ENCODE measurements at places on chromosomes 1 and 21.

GRCh38 chr1:234863551-234863971 lies 253.6 kb upstream of the IRF2BP2 start:
- DNase-seq, result no peak

- no peak for DNase-seq
Observed at GRCh38 chr1:61141288-61142042, 59.1 kb downstream of the NFIA start.

- DNase-seq, result no peak
Observed at GRCh38 chr1:66695116-66695515, 57.1 kb upstream of the DYNLT5 start.

DNA sequence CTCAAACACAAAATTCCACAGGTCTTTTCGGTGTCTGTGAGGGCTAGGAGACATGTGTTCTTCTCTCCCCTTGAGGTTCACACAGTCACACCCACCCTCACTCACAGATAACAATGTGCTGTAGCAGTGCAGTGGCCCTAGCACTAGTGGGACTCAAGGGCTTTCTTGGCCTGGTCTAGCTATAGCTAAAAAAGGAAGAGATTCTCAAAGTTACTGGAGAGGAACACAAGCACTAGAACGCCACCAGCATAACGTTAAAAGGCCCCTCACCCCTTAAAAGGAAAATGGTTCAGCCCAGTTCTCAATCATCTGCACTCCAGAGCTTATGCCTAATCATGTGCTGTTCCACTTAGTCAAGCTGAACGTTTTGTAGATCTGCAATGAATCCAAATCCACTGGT lies 39.5 kb downstream of the RGS8 start:
- no peak for DNase-seq

DNA sequence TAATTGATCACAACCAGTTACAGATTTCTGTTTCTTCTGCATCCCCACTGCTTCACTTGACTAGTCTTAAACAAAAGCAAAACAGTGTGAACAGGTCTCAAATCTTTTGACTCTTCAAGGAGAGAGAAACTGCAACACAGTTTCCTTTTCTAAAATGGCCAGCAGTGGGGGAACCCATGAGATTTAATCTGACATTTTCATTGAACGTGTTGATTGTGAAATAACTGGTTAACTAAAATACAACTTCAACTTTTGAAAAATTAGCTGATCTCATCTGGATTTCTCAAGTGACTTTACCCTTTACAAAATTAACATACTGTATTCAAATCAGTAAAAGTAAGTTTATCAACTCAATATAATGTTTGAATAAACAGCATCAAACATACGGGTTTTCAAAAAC lies 143.0 kb downstream of the HFM1 start:
- DNase-seq, result no peak

GRCh38 chr1:109901524-109902145 lies 9.0 kb upstream of the CSF1 start:
- no peak for DNase-seq

- DNase-seq, result no peak
Observed at GRCh38 chr1:206971029-206971655, 882 bp upstream of the FCAMR start.

- DNase-seq, result no peak
Observed at GRCh38 chr1:90045853-90046563, 51.1 kb downstream of the ZNF326 start.

DNA sequence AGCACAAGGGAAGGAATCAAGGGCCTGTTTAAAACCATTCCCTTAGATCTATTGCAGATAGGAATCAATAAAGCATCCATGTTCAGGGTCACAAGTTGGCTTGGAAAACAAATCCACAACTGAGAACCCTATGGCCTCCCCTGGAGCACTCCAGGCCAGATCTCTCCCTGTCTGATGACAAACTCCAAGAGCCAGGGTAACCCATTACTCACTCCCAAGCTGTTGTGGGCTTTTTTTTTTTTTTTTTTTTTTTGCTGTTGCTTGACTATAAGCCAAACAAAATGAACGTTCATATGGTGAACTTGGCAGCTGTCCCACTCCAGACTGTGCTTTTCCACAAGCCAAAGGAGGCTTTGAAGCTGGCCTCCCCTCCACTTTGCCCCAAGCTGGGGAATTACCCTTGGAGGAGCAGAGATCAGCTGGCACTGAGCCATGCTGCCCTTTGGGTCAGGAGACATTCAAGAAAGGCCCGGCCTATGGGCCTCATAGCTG lies 35.7 kb upstream of the VAV3 start:
- no peak for DNase-seq

GRCh38 chr1:168477792-168478191 lies 66.0 kb downstream of the XCL2 start:
- no peak for DNase-seq

- no peak for DNase-seq
Observed at GRCh38 chr1:203439131-203439730, 36.4 kb upstream of the PRELP start.

GRCh38 chr1:223810586-223810985 lies 35.2 kb downstream of the TP53BP2 start:
- DNase-seq, result no peak

GRCh38 chr21:23725576-23725975 lies 1881.7 kb downstream of the MRPL39 start:
- DNase-seq, result no peak

DNA sequence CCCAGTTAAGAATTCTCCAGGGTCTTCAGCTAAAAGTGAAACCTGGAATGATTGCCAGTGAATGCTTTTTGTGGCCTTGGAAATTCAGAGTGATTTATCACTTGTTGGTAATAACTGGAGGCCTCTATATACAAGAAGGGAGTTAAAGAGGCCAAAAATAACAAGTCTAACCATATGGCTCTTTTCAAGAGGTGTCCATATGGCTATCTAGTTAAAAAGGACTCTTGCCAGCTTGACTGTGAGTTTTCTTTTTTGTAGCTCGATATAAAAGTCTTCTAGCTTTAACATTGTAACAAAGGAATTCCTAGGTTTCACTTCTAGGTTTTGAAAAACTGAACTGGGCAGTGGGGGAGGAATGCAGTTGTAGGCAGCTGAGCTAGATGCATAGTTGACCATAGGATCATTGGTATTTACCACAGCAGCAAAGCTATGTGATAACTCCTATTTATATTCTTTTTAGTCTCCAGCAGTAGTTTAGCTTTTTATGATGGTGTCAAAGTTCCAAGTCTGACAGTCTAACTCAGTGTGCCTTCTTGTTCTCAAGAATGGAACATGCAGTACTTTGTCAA lies 44.4 kb downstream of the CACHD1 start:
- DNase-seq, result no peak

DNA sequence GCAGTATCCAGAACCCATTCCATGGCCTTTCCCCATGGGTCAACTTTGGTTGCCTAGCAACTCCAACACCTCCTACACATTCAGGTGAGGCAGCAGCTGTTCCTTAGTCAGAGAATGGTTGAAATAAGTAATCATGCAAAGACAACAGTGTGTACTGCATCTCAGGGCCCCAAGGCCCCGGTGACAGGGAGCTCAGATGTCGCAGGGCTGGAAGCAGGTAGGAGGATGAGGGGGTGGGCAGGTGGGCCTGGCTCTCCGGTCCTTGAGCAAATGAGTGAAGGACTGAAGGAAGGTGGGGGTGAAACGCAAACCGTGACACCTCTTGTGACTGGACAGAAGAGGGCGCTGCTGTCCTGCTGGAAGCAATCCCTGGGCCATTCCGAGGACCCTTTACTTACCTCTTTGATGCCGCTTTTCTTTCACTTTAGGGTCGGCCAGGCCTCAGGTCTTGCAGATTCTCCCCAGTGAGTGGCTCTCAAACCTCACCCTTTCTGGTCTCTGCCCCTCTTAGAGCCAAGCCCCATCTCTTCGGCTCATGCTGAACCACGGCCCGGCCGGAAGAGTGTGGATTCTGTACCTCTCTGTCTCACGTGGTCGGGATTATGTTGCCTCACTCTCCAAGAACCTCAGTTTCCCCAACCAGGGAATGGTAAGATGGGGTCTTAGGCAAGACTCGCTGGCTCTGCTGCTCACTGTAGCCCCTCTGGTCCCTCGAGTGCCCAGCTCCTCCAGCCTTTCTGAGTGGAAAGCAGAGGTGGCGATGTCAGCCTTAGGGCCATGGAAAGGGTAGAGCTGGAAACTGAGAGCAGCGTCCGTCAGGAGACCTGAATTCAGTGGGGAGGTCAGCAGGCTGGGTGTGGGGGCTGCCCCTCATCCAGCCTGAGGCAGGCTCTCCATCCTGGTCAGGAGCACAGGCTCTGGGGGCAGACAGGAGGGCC lies 5.6 kb upstream of the KCNA10 start:
- DNase-seq, result peak; percentile 36

DNA sequence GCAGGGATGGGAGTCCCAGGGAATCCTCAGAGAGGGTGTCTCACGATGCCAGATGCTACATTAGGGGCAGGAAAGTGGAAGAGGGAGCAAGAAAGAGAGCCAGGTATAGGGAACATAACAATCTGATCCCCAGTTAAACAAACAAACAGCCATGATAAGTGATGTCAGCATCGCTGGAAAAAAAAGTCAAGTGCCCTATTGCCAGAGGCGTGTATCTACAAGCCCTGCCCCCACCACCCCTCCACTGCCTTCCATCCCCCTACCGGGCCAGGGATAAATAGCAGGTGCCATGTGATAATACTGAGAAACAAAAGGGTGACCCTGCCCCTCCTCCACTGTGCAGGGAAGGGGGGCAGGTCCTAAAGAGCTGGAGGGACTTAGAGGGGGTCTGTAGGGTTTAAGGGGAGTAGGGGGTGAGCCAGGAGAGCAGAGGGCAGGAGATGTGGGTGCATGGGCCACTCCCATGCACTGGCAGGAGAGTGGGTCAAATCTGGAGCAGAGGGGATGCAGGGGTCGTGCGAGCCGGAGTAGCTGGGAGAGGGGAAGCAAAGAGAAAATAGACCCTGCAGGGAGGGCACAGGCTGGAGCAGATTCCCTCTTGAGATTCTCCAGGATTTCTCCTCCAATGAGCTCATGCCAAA lies 3.4 kb downstream of the SLC26A9 start:
- no peak for DNase-seq

- DNase-seq, result no peak
Observed at GRCh38 chr1:220012259-220012658, 34.0 kb downstream of the EPRS1 start.

- no peak for DNase-seq
Observed at GRCh38 chr21:27321791-27322190, 354.9 kb upstream of the ADAMTS5 start.

- no peak for DNase-seq
Observed at GRCh38 chr21:45156459-45156858, 82.1 kb downstream of the ADARB1 start.

DNA sequence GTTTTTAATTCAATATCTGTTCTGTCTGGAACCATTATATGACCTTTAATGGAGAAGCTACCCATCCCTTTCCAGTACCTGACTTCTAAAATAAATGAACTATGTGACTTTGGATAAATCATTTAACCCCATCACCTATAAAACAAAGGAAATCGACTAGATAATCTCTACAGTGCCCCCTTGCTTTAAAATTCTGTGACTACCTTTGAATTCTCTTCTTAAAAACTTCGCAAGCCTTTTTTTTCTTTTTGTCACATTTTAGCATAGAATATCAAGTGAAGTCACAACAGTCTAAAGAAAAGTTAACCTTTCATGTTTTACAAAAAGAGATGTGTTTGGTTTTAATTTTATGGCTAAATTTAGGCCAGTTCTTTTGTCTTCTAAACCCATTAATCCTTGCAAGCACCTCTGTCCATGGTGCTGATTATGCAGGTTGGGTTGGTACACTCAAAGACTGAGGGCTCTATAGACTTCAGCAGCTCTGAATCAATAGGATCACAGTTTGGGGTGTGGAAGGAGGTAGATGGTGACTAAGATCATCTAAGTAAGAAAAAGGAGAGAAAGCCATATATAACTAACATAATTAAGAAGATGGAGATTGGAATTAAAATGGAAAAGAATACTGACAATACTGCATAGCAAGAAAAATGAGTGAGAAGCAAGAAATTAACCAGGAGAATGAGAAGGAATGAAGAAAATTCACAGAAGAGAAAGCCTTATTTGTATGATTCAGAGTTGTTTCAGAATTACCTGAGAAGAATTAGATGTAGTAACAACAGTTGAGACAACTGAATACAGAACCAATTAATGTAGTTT lies 59.2 kb downstream of the TBX15 start:
- DNase-seq, result no peak

- DNase-seq, result no peak
Observed at GRCh38 chr1:44025816-44026215, 5.4 kb downstream of the SLC6A9 start.

- no peak for DNase-seq
Observed at GRCh38 chr21:42306366-42307035, 8.7 kb downstream of the TFF3 start.

GRCh38 chr21:37061926-37062592 lies 10.8 kb downstream of the PIGP start:
- DNase-seq, result no peak

- no peak for DNase-seq
Observed at GRCh38 chr1:81157686-81158085, 643.0 kb upstream of the ADGRL2 start.

- no peak for DNase-seq
Observed at GRCh38 chr1:171904778-171905450, 63.6 kb downstream of the DNM3 start.

DNA sequence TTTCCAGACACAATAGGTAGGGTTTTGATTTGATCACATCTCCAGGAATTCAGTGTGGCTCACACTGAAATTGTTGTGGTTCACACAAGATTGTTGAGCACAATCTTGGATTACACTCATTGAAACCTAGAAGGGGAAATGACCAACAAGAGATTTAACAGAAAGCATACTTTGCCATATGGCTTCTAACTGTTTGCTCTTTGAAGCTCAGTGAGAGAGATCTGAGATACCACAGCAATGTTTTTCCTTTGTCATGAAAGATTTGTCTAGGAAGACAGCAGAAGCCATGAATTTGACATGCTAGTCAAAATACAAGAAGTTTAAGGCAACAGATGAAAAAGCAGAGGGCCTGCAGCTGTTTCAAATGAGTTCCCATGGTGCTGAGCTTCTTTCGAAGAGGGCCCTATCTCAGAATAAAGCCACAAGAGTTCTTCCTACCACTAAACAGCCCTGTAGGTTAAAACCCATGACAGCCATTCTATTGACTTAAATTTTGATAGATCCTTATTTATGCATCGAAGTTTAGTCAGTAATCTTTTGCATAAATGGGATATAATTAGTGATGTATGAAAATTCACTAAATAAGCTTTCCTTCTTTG lies 650.4 kb downstream of the LTN1 start:
- DNase-seq, result no peak

DNA sequence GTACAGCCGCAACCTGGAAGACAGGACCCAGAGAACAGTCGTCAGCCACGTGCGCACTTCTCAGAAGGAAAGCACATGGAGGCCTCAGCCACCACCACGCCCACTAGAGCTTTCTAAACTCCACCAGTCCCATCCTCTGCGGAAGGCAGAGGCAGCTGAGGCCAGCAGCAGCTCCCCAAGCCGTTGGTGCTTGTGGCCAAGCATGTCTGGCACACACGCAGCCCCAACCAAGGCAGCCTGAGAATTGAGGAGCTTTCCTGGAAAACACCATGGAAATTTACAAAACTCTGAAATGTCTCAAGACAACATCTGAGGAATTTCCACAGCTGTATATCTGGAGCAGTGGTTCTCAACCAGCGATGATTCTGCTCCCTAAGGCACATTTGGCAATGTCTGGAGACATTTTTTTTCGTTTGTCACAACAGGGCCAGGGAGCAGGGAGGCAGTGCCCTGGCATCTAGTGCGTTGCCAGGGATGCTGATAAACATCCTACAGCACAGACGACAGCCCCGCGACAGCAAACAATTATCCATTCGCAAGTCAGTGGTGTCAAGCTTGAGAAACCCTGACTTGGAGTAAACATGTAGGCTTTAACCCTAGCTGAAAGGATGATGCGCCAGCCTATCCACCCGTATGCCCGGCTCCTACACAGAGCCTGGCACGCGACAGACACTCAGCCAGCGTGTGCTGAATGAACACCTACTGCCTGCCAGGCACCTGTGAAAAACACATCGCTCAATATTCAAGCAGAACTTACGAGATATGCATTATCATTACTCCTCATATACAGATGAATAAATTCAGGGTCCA lies 24.7 kb downstream of the NPHP4 start:
- DNase-seq, result no peak
